ENCODE measurements at places on chromosomes 11 and 22. TPM values are rescaled to one million over a fixed set of nuclear protein-coding genes. Genes with fewer than 3 reads are reported as not detected.

Gene BIK
- 4.0 TPM for total RNA-seq

Gene TCN1
- total RNA-seq, result not detected

Gene GPR83
- 0.11 TPM for total RNA-seq

Gene SLC17A6
- not detected for total RNA-seq

Gene HRAS
- 73.2 TPM for total RNA-seq

Gene KDELR3
- total RNA-seq, result 0.32 TPM

Gene NAA40
- total RNA-seq, result 30.9 TPM

Gene CPSF7
- total RNA-seq, result 98.1 TPM

Gene SPON1
- total RNA-seq, result 0.90 TPM

Gene SYT13
- not detected for total RNA-seq

Gene CRYBB3
- total RNA-seq, result not detected

- H3K27ac ChIP-seq, result no peak overlapping the region
- H3K36me3 ChIP-seq, result no peaks in the 10 kb centered on the region
- no peak for ATAC-seq
- H3K4me1 ChIP-seq, result no peaks in the 10 kb centered on the region
- peaks cover 8% of the 10 kb centered on the region for H3K27me3 ChIP-seq
Measured at GRCh38 chr22:32222991-32223390, 18.1 kb upstream of the RFPL2 start.

DNA sequence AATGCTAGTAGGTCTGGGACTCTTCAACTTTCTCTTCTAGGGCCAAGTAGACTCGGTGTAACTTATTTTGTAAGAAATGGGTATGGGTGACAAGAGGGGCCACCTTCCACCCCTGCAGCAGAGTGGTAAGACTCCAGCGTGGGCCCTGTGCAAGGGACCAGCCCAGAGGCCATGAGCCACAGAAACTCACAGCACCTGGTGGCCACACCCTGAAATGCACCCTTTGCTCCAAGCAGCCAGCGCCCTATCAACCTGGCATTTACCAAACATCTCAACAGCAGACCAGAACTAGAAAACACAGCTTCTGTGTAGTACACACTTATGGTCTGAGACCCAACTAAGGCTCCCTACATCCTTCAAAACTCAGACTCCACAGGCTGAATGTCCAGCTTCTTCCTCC lies 5.7 kb downstream of the CDCA5 start:
- H3K4me3 ChIP-seq, result peak overlapping the region; percentile 38
- peak overlapping the region; percentile 87 for H3K27ac ChIP-seq
- H3K4me1 ChIP-seq, result peaks cover 24% of the 10 kb centered on the region
- H3K27me3 ChIP-seq, result no peaks in the 10 kb centered on the region

GRCh38 chr22:50612528-50613221 lies 12.1 kb downstream of the MAPK8IP2 start:
- H3K27me3 ChIP-seq, result peaks cover 9% of the 10 kb centered on the region
- no peaks in the 10 kb centered on the region for H3K4me1 ChIP-seq
- ATAC-seq, result peak; percentile 62
- no peak overlapping the region for H3K27ac ChIP-seq
- no peaks in the 10 kb centered on the region for H3K36me3 ChIP-seq
- no peak overlapping the region for H3K4me3 ChIP-seq

DNA sequence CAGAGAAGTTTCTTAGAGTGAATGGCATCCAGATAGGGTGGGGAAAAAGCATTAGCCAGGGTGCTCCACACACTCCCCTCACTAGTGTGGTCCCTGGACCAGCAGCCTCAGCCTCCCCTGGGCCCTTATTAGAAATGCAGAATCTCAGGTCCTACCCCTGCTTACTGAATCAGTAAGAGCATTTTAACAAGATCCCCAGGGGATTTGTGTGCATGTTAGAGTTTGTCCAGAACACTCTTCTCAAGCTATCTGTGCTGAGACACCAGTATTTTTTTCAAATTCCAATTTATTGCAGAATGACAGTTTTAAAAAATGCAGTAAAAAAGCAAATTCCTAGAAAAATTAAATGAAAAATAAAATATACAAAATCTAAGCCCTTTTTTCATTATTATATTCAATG lies 123.1 kb downstream of the MIAT start:
- no peak overlapping the region for H3K27ac ChIP-seq
- no peak overlapping the region for H3K4me3 ChIP-seq
- ATAC-seq, result no peak
- no peaks in the 10 kb centered on the region for H3K27me3 ChIP-seq

GRCh38 chr22:38754751-38755154 lies 1.0 kb downstream of the SUN2 start:
- peak; percentile 9 for ATAC-seq
- no peaks in the 10 kb centered on the region for H3K27me3 ChIP-seq
- H3K36me3 ChIP-seq, result peaks cover 61% of the 10 kb centered on the region

GRCh38 chr22:23207729-23208393 lies 27.6 kb downstream of the BCR start:
- ATAC-seq, result no peak
- H3K27ac ChIP-seq, result peak overlapping the region; percentile 42
- H3K36me3 ChIP-seq, result peaks cover 39% of the 10 kb centered on the region
- peaks cover 24% of the 10 kb centered on the region for H3K4me1 ChIP-seq
- H3K27me3 ChIP-seq, result no peaks in the 10 kb centered on the region

GRCh38 chr11:32184041-32184722 lies 93.3 kb downstream of the RCN1 start:
- H3K4me3 ChIP-seq, result no peak overlapping the region
- no peak for ATAC-seq
- no peaks in the 10 kb centered on the region for H3K36me3 ChIP-seq
- H3K27ac ChIP-seq, result no peak overlapping the region

- no peaks in the 10 kb centered on the region for H3K27me3 ChIP-seq
- H3K36me3 ChIP-seq, result peaks cover 60% of the 10 kb centered on the region
- H3K4me1 ChIP-seq, result peaks cover 52% of the 10 kb centered on the region
- peak; percentile 25 for ATAC-seq
Measured at GRCh38 chr22:36253523-36254490, 874 bp downstream of the APOL1 start.

GRCh38 chr11:78690352-78690987 lies 115.8 kb upstream of the NARS2 start:
- H3K27me3 ChIP-seq, result peaks cover 15% of the 10 kb centered on the region
- no peaks in the 10 kb centered on the region for H3K4me1 ChIP-seq
- H3K27ac ChIP-seq, result no peak overlapping the region
- no peaks in the 10 kb centered on the region for H3K36me3 ChIP-seq

DNA sequence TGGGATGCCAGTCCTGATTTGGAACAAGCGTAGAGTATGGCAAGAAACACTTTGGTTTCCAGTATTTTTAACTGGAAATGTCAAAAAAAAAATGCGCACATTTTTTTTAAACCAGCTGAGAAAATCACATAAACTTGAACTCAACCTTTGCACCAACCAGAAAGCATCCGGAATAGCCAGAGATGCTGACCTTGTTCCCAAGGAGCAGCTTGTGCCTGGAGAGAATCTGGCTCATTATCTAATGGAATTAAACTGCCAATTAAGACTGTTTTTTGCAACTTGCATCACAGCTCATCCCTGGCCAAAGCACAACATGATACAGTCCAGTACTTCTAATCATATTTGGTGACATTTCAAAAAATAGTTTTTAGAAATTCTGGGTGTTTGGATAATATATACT lies 8.4 kb upstream of the ETS1 start:
- ATAC-seq, result no peak
- H3K4me1 ChIP-seq, result peaks cover 19% of the 10 kb centered on the region
- no peaks in the 10 kb centered on the region for H3K36me3 ChIP-seq

- peaks cover 5% of the 10 kb centered on the region for H3K4me1 ChIP-seq
- no peak overlapping the region for H3K27ac ChIP-seq
- H3K36me3 ChIP-seq, result no peaks in the 10 kb centered on the region
- peak overlapping the region; percentile 89 for H3K4me3 ChIP-seq
- peaks cover 10% of the 10 kb centered on the region for H3K27me3 ChIP-seq
Measured at GRCh38 chr11:27473017-27473406, 422 bp upstream of the LGR4 start.

DNA sequence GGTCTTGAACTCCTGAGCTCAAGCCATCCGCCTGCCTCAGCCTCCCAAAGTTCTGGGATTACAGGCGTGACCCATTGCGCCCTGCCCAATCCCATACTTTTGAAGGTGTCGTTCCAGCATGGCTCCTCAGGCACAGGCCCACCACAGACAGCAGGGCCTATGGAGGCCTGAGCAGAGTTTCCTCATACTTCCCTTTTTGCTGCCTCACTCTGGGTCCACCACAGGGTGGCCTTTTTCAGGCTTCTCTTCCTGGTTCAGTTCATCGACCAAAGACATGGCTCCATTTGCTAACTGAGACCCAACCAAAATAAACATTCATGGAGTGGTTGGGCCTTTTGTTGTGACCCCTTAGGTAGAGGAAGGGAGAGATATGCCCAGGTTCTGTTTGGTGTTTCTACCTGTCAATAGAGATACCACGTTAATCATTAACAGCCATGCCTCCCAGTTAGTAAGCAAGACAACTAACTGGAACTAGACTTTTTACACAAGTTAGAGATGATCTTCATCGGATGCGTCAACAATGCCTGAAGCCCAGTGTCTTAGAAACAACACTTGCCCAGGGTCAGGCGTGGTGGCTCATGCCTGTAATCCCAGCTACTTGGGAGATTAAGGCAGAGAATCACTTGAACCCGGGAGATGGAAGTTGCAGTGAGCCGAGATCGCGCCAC lies 35.1 kb downstream of the TRIOBP start:
- no peaks in the 10 kb centered on the region for H3K36me3 ChIP-seq
- no peak overlapping the region for H3K4me3 ChIP-seq
- no peaks in the 10 kb centered on the region for H3K27me3 ChIP-seq

DNA sequence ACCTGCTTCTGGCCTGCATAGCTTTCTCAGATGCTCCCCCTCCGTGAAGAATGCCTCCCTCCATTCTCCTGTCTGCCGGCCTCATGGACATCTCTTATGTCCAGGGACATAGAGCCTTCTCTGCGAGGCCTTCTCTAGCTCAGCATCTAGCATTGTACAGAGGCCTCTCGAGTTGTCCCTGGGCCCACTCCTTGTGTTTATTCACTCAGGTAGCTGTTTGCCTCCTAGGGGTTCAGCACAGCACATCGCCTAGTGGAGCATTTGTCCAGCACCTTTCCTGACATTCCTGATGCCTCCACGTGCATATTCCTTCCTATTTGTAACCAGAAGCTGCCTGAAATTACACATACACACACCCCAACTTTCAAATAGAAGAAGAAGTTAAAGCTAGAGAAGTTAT lies 101.3 kb downstream of the TBC1D22A start:
- ATAC-seq, result no peak
- H3K27me3 ChIP-seq, result no peaks in the 10 kb centered on the region
- H3K27ac ChIP-seq, result no peak overlapping the region
- H3K36me3 ChIP-seq, result peaks cover 64% of the 10 kb centered on the region
- no peak overlapping the region for H3K4me3 ChIP-seq

- H3K36me3 ChIP-seq, result no peaks in the 10 kb centered on the region
- no peaks in the 10 kb centered on the region for H3K27me3 ChIP-seq
- H3K4me3 ChIP-seq, result no peak within 1 kb of the TSS
- H3K4me1 ChIP-seq, result peaks cover 7% of the 10 kb centered on the region
- ATAC-seq, result no peak
Measured at GRCh38 chr22:29061773-29062172, at the start of gene C22orf31. C22orf31 (minus strand) TSS chr22:29061831; CDS start chr22:29061792, 39 bp downstream.

GRCh38 chr11:12356944-12357655 lies 20.3 kb upstream of the PARVA start:
- peaks cover 22% of the 10 kb centered on the region for H3K4me1 ChIP-seq
- no peaks in the 10 kb centered on the region for H3K27me3 ChIP-seq
- H3K27ac ChIP-seq, result peak overlapping the region; percentile 83
- ATAC-seq, result peak; percentile 31
- peak overlapping the region; percentile 39 for H3K4me3 ChIP-seq
- no peaks in the 10 kb centered on the region for H3K36me3 ChIP-seq

DNA sequence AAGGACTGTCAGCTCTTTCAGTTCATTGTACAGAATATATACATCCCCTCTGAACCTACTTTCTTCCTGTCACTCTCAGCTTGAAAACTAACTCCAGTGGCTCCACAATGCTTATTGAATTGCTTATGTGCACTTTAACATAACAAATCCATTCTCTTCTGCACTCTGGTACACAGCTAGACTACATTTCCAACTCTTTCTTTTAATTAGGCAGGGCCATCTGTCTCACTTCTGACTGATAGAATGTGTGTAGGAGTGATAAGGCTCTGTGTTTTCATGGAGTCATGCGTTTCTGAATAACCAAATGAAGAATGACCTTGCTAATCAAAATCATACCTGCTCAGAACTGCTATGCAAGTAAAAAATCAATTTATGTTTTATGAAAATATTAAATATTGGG lies 278.5 kb upstream of the CCDC179 start:
- no peaks in the 10 kb centered on the region for H3K36me3 ChIP-seq
- H3K27ac ChIP-seq, result no peak overlapping the region
- no peaks in the 10 kb centered on the region for H3K4me1 ChIP-seq
- ATAC-seq, result no peak
- no peaks in the 10 kb centered on the region for H3K27me3 ChIP-seq
- no peak overlapping the region for H3K4me3 ChIP-seq

- H3K36me3 ChIP-seq, result peaks cover 100% of the 10 kb centered on the region
- H3K27ac ChIP-seq, result no peak overlapping the region
- no peaks in the 10 kb centered on the region for H3K4me1 ChIP-seq
- no peak overlapping the region for H3K4me3 ChIP-seq
- H3K27me3 ChIP-seq, result no peaks in the 10 kb centered on the region
- no peak for ATAC-seq
Measured at GRCh38 chr11:118592616-118593367, 14.6 kb upstream of the PHLDB1 start.

DNA sequence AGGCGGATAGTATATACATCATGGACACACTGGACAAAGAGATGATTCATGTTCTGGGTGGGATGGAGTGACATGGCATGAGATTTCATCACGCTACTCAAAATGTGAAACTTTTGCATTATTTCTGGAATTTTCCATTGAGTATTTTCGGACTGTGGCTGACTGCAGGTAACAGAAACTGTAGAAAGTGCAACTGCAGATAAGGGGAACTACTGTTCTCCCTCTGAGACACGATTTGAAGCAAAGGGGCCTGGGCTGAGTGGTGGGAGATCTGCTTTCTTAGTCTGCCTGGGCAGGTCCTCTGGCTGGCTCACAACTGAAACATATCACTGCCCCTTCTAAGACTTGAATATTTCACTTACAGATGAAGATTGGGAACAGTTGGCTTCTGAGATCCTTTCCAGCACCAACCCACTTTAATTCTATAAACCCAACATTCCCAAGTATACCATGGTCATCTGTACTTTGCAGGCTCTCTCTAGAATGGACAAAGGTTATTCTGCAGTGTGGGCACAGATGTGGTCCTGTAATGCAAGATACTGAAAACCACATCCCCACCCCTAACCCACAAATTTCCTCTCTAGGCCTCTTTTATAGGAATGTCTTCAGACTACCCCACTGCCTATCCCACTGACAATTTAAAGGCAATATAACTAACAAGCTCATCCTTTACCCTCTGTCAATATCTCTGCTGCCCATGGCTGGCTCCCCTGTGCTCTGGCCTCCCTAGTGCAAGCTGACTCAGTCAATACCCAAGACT lies 121.1 kb downstream of the KCNC1 start:
- H3K4me3 ChIP-seq, result no peak overlapping the region
- H3K4me1 ChIP-seq, result peaks cover 10% of the 10 kb centered on the region
- H3K36me3 ChIP-seq, result peaks cover 38% of the 10 kb centered on the region
- H3K27me3 ChIP-seq, result no peaks in the 10 kb centered on the region

- H3K36me3 ChIP-seq, result no peaks in the 10 kb centered on the region
- H3K27ac ChIP-seq, result no peak overlapping the region
- H3K27me3 ChIP-seq, result peaks cover 6% of the 10 kb centered on the region
- ATAC-seq, result no peak
- H3K4me3 ChIP-seq, result no peak overlapping the region
- H3K4me1 ChIP-seq, result no peaks in the 10 kb centered on the region
Measured at GRCh38 chr11:69396948-69397307, 84.5 kb upstream of the LINC01488 start.

- peaks cover 5% of the 10 kb centered on the region for H3K4me1 ChIP-seq
- H3K27ac ChIP-seq, result no peak overlapping the region
- H3K36me3 ChIP-seq, result no peaks in the 10 kb centered on the region
Measured at GRCh38 chr11:2211113-2211971, 39.7 kb upstream of the TH start.

Measured in activated T-helper 17 cell treated with anti-CD3 and anti-CD28 coated beads, Interleukin-2, amount 50 U/mL, for 72 hours (primary cell).